ENCODE measurements at places on chromosomes 7 and 10.

DNA sequence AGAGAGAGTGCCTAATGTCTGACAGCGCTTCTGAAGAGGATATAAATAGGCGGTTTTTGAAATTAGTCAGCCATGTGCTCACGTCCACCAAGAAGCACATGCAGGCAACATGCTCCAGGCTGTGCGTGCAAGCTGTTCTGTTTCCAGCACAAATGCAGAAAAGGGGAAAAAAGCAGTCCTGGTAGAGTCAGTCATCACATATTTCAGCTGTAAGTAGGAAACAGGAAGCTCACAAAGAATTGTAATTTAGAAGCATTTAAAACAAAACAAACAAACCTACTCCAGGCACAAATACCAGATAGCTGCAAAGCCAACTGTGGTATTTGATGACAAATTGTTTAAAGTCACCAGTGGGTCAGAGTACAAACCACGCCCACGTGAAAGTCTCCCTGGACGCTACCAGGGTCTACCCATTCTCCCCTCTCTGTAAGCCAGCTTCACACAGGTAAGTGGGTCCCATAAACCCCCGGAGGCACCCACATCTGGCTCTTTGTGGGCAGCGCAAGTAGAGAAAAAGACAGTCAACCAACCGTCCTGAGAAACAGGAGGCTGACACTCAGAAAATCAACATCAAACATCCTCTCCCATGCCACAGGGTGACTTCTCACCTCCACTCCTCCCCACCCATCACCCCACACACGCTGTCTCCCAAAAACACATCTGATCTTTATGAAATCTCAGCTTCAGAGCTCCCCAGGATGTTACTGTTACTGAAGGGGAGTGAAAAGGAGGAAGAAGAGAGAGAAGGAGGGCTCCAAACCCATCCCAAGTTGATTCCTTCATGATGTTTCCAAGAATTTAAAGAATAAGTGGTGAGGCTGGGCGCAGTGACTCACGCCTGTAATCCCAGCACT lies 186.4 kb downstream of the FAM107B start:
- DNase-seq = no peak

GRCh38 chr7:134298902-134299683 lies 17.6 kb downstream of the SLC35B4 start:
- DNase-seq = peak; percentile 38

DNA sequence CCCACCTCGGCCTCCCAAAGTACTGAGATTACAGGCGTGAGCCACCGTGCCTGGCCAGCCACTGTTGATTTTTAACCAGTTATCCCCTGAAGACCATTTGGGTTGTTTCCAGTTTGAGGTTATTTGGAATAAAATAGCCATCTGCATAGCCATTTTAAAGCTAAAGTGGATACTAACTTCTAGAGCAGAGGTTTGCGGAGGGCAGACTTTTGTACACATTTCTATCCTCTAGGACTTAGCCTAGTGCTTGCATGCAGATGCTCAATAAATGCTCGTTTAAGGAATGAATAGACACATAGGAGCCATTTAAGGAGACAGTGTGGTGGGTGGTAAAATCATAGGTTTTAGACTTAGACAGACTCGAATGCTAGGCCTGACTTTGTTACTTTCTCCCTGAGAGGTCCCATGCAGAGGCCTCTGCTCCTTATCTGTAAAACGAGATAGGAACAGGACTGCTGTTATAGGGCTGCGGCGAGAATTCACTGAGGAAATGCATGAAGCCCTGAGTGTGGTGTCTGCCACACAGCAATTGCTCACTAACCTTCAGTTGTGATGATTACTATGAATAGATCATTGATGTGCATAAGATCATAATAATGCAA lies 75.9 kb downstream of the PFKFB3 start:
- DNase-seq = no peak

GRCh38 chr7:98296833-98297232 lies 15.3 kb downstream of the BRI3 start:
- DNase-seq = no peak

DNA sequence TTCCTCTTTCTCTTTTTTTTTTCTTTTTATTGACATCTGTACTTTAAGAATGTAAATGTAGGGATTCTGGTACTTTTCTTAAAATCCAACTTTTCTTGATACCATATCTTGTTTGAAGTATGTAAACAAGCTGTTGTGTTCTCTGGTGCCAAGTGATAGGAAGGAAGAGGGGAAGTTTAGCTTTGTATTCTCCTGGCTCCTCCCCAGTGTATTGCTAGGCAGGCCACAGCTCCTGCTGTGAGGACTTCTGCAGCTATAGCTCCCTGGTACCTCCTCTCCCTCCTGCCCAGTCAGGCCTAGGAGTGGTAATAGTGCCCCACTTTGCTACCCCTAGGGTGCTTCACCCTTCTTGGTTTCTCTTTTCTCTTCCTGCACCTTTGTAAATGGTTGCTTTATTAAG lies 45.3 kb upstream of the SP8 start:
- no peak for DNase-seq

DNA sequence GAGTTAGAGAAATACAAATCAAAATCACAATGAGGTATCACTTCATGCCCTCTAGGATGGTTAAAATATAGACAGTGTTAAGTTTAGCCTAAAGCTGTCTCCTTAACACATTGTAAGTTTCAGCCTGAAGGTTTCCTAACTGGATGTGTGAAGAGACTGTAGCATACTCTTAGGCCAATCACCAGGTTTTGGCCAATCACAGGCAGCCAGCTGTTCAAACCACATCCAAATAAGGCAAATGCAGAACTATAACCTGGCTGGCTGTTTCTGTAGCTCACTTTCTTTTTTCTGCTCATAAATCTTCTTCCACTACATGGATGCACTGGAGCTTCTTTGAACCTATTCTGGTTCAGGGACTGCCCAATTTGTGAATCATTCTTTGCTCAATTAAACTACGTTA lies 19.7 kb downstream of the ESYT2 start:
- no peak for DNase-seq

DNA sequence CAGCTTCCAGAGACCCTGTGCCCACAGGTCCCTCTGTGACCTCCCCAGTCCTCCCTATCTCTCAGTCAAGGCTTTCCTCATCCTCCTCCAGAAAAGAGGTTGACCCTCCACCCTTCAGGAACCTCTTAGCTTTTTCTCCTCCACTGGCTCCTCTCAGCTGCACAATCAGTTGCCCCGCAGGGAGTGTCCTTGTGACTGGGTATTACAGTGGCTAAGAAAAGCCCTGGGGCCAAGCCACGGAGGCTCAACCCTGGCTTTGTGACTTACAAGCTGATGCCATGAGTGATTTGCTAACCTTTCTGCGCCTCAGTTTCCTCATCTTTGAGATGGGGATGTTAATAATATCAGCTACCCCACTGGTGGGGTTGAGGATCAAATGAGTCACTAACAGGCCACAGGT lies 66.4 kb upstream of the ZMIZ1 start:
- DNase-seq = no peak

DNA sequence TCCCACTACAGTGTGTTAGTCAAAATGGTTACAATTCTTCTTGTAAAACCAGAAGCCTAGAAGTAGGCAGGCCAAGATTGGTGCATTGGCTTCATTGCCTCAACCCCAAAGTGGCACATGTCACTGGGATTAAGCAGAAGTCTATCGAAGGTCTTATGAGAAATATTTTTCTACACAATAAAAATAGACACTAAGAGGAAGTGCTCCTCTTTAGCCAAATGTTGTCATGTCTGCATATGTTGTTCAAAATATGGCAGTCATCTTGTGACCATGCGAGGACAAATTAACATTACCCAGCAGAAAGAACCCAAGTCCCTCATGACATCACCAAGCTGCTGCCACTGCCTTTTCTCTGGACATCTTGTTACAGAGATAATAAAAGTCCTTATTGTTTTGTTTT lies 6.3 kb upstream of the NSMCE4A start:
- no peak for DNase-seq

- DNase-seq = no peak
Observed at GRCh38 chr7:31512166-31512565, 1.7 kb upstream of the ITPRID1 start.

- DNase-seq = no peak
Observed at GRCh38 chr7:1080252-1080920, 7.5 kb upstream of the GPER1 start.

- no peak for DNase-seq
Observed at GRCh38 chr10:49633327-49634068, 19.7 kb downstream of the CHAT start.

DNA sequence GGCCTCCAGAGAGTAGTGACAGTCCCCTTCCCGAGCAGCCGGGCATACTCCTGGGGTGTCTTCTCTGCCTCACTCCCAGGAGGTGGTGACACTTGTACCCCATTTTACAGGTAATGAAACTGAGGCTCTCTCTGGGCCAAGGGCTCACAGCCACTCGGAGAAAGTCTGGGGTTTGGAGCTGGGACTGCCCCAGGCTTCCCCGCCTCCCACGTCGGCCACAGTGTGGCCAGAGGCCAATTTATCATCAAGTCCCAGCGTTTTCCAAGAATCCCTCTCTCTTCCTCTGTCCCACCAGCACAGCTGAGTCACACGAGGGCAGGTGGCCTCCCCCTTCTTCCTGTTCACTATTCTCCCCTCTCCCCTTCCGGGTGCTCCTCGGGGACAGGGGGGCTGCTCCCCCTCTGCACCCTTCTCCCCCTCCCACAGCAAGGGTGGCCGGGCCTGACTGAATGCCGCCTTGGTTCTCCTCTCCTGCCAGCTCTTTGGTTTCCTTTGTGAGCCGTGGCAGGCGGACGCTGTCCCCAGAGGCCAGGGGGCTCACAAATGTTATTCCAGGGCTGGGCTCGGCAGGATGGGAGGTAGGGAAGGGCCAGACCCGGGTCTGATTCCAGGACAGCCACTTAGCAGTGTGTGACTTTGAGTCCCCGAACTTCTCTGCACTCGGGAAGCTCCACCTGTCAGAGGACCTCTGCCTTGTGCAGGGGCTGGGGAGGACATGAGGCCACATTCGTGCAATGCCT lies 17.7 kb downstream of the CLIP2 start:
- DNase-seq = no peak

GRCh38 chr10:12448729-12449391 lies 99.5 kb downstream of the CAMK1D start:
- no peak for DNase-seq

- DNase-seq = no peak
Observed at GRCh38 chr10:126375926-126376554, 12.2 kb downstream of the ADAM12 start.

- no peak for DNase-seq
Observed at GRCh38 chr10:119495545-119495944, 47.0 kb downstream of the RGS10 start.

DNA sequence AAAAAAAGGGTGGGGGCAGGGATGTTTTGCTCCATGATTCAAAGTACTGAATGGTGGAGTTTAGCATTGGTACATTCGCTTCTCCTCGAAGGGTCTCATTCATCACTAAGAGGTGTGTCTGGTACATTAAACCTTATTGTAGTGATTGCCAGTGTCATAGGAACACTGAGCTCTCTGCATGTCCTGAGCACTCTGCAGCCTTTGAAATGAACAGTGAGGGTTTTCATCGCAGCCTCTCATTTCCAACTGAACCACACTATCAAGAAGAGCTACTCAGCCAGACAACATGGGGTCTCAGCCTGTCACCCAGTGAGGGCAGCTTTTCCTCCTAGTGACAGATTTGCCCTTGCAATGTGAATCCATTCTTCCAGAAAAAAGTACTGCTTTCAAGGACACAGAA lies 7.6 kb upstream of the DEPP1 start:
- DNase-seq = no peak

DNA sequence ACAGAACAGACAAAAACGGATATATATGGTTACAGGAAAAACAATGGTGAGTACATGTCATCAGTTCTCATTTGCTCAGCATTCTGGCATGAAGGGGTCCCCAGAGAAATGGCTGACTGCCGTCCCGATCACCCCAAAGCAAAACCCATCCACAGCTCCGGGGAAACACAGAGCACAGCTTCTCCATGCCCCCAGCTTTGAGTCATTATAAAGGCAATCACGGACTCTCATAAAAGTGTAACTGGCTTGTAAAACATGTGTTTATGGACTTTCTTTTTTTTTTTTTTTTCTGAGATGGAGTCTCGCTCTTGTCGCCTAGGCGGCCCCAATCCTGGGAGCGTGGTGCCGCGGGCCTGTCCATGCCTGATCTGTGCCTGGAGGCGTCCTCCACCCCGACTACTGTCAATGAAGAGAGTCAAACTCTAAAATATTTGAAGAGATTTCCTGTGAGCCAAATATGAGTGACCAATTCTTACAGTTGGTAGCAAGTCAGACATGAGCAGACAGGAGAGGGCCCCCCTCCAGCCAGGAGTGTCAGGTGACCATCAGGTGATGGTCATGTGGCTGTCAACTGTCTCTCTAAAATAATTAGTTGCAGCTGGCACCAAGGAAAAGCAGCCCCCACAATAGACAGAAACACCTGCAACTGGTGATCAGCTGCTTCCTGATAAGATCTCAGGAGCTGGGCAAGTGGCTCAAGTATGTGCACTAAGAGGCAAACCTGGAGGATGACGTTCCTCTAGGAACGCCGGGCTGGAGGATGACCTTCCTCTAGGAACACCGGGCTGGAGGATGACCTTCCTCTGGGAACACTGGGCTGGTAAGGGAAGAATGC lies 21.7 kb upstream of the NOM1 start:
- no peak for DNase-seq

- no peak for DNase-seq
Observed at GRCh38 chr10:133378251-133379096, 588 bp upstream of the PAOX start.

DNA sequence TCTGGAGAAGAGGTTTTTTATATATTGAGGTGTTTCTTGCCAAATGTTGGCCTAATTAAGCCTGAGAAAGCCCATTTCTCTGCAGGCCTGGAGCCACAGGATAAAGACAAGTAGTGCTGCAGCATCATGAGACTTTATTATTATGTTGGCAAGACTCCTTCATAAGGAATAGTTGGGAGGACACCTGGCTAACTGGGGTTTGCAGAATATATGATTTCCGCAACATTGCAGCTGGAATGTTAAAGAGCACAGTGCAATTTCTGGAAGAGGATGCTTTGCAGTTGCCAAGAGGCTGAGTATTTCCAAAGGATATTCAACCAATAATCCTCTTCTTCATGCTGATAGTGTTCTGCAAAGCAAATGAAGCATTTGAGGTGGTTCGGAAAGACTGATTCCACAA lies 1512.8 kb upstream of the LRRTM3 start:
- DNase-seq = no peak

DNA sequence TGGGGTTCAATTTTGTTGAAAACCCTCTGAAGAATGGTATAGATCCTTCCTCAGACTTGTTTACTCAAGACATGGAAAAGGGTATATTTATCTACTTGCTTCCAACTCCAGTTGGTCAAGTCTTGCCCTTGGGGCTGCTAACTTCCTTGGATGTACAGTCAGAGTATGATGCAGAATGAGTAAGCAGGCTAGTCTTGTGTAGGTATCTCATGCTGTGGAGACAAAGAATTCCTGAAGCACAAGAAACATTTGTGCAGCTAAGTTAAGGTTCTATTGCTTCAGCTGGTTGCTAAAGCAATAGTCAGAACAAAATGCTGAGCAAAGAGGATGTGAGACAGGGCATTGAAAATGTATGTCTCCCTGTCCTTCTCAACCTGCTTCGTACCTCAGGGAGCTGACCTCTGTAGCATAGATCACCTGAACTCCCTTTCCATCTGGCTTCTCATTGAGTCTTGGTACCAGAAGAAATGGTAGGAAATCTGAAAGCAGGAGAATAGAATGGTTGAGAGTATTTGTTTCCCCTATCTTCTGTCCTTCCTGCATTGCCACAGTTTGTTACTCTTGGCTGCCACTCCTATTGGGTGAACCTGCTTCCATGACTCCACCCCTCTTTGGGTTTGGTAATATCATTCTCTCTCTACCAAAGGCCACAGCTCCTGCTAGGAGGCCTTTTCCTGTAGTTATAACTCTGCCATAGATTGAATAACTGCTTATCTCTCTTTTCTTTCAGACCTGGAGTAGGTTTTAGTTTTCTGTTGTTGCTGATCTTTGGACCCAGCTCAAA lies 346.0 kb downstream of the PHF14 start:
- no peak for DNase-seq

- DNase-seq = no peak
Observed at GRCh38 chr7:39005036-39005435, 27.3 kb downstream of the POU6F2 start.

Data from NCI-H1048 (cell line).